Upper lobe of right lung (tissue), 1 donor: ENCODE measurements at places on chromosomes 2 and 18. TPM values are rescaled to one million over a fixed set of nuclear protein-coding genes. Genes with fewer than 3 reads are reported as not detected.

Gene CGREF1
- total RNA-seq: 0.43 TPM

DNA sequence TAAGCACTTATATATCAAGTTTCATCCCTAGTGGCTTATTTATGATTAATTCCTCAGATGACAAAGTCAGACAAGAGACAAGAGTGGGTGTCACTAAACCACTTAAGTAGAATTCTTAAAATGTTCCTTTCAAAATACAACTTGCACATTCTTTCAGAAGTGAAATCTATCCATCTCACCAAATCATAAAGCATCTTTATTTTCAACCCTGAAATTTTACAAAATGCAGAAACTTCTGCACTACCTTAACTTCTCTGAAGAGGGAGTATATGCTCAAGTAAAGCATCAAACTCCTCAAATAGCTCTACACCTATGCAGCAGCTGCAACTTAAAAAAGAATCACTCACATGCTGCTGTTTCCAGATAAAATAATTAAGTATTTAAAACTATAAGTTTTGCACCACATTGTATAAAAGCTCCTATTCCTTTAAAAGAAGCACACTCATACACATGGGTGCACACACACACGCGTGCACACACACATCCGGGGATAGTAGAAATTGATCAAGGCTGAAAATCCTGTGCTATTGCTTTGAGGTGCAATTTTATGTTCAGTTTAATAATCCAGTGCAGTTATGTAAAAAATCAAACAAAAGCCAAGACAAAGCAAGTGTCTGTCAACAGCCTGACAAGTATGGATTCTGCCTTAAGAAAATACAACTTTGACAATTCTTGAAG is 244.5 kb downstream of the TCF4 start:
- H3K27ac ChIP-seq: no peak overlapping the region
- no peak for DNase-seq
- no peaks in the 10 kb centered on the region for H3K36me3 ChIP-seq

DNA sequence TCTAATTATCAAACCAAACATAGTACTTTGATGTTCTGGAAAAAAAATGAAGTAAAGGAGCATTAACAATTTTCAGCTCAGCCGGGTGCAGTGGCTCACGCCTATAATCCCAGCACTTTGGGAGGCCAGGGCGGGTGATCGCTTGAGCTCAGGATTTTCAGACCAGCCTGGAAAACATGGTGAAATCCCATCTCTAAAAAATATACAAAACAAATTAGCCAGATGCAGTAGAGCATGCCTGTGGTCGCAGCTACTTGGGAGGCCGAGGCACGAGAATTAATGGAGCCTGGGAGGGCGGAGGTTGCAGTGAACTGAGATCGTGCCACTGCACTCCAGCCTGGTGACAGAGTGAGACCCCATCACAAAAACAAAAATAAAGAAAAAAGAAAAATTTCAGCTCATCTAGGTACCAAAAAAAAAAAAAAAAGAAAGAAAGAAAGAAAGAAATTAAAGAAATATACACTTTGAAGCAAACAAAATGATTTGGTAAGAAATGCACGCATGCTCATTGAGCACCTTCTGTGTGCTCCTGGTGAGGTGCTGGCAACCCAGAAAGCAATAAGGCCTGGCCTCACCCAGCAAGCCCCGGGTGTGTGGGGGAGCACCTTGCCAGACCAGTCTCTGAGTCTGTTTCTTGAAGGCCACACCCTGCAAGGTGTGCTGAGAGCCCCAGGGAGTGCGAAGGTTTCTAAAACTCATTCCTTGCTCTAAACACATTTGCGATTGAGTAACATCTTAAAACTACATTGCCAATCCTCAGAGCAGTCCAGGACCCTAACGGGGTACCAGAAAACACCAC is 133.5 kb downstream of the TFCP2L1 start:
- no peak overlapping the region for H3K4me3 ChIP-seq
- no peaks in the 10 kb centered on the region for H3K36me3 ChIP-seq
- DNase-seq: peak; percentile 89
- H3K27ac ChIP-seq: no peak overlapping the region
- H3K27me3 ChIP-seq: no peaks in the 10 kb centered on the region

- peak overlapping the region; percentile 89 for H3K27ac ChIP-seq
- no peak overlapping the region for H3K4me3 ChIP-seq
- H3K27me3 ChIP-seq: no peaks in the 10 kb centered on the region
- H3K4me1 ChIP-seq: peaks cover 23% of the 10 kb centered on the region
Measured at GRCh38 chr18:13566941-13567746, 159.2 kb downstream of the FAM210A start.

- no peaks in the 10 kb centered on the region for H3K27me3 ChIP-seq
- no peaks in the 10 kb centered on the region for H3K36me3 ChIP-seq
- peaks cover 5% of the 10 kb centered on the region for H3K4me1 ChIP-seq
- DNase-seq: peak; percentile 73
- no peak overlapping the region for H3K27ac ChIP-seq
Measured at GRCh38 chr2:120825370-120826259, 89.9 kb downstream of the GLI2 start.

GRCh38 chr2:84711651-84712050 is 169.2 kb downstream of the TRABD2A start:
- H3K27ac ChIP-seq: no peak overlapping the region
- no peak for DNase-seq
- no peaks in the 10 kb centered on the region for H3K27me3 ChIP-seq
- H3K4me1 ChIP-seq: no peaks in the 10 kb centered on the region
- no peak overlapping the region for H3K4me3 ChIP-seq

DNA sequence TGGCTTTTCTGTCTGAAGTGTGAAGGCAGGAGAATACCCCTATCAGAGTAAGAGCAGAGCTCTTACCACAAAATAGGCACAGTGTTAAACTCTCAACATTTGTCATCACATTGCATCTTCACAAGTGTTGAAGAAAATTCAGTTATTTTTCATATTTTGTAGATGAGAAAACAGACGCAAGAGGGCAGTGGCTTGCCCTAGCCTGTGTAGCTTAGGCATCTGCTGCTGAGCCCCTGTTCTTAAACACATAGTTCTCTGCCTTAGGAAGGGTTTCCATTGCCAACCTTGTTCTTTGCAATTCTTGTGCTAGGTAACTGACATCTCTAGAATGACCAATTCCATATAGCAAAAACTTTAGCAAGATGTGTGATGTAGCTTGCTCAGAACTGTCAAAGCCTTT is 112.7 kb upstream of the RMDN2 start:
- H3K27ac ChIP-seq: no peak overlapping the region
- peaks cover 4% of the 10 kb centered on the region for H3K4me1 ChIP-seq
- no peaks in the 10 kb centered on the region for H3K36me3 ChIP-seq
- H3K27me3 ChIP-seq: no peaks in the 10 kb centered on the region

DNA sequence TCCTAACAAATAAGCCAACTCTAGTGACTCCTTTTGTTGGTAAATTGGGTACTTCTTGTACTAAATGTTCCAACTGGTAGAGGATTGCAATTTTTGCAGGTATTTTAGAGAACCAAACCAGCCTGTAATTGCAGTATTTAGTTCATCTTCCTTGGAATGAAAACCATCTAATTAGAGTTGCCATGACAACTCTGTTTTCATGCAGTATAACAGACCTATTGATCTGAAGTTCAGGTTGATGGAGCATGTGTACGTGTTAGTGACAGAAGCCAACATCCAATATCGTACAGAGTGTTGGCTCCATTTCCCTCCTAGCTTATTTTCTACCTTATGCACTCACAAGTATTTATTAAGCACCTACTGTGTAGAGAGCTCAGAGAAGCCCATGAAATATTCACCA is 176.3 kb upstream of the FOSL2 start:
- H3K4me3 ChIP-seq: no peak overlapping the region
- DNase-seq: no peak
- H3K27me3 ChIP-seq: no peaks in the 10 kb centered on the region
- no peaks in the 10 kb centered on the region for H3K4me1 ChIP-seq
- no peak overlapping the region for H3K27ac ChIP-seq
- H3K36me3 ChIP-seq: no peaks in the 10 kb centered on the region

DNA sequence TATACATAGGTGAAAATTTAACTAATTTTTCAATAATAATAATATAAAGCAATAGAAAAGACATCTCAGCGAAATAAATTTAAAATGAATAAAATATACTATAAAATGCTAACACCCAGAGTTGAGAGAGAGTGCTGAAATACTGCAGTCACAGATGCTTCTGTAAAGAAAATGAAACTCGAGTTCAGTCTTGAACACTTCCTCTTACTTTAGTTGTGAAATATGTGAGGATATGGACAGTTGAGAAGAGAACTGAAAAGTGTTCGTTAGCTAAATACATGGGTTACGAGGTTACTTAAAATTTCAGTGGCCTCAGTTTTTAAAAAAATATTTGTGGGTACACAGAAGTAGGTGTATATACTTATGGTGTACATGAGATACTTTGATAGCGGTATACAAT is 106.8 kb downstream of the DNAH7 start:
- no peaks in the 10 kb centered on the region for H3K27me3 ChIP-seq
- no peak overlapping the region for H3K4me3 ChIP-seq
- H3K4me1 ChIP-seq: no peaks in the 10 kb centered on the region
- DNase-seq: no peak
- H3K36me3 ChIP-seq: no peaks in the 10 kb centered on the region

DNA sequence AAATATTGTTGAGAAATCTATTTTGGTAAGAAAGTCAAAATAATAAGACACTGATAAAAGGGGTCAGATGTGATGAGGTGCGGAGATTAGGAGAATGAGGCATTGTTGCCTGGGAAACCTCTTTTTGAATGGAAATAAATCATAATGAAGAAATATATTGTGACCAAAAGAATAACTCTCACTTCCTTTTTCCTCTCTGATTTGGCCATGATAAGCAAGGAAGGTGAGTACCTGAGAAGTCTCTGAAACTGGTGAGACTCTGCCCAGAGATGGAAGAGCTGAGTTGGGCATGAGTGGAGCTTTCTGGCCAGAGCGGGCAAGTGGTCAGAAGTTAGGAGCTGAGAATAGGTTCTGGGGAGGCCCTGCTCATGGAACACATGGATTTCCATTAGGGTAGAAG is 11.8 kb downstream of the LAMA3 start:
- H3K27ac ChIP-seq: no peak overlapping the region
- no peak for DNase-seq
- no peaks in the 10 kb centered on the region for H3K4me1 ChIP-seq
- no peaks in the 10 kb centered on the region for H3K36me3 ChIP-seq
- H3K4me3 ChIP-seq: no peak overlapping the region

DNA sequence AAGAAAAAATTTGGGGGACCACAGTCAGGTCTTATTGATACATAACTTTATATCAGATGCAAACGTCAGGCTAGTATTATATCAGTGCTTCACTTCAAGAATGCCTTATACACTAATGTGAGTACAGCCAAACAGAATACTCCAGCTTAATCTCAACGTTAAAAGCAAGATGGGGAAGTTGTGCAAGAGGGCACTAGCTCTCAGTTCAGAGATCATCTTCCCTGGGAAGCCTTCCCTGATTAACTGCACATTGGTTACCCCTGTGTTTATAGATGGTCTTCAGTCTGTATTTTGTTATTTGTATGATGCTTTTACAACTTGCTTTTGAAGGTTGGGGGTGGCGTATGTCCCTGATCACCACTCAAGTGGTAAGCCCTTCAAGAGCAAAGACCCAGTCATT is 11.4 kb downstream of the EPAS1 start:
- peak overlapping the region; percentile 11 for H3K27ac ChIP-seq
- DNase-seq: no peak
- H3K36me3 ChIP-seq: no peaks in the 10 kb centered on the region
- H3K27me3 ChIP-seq: no peaks in the 10 kb centered on the region

DNA sequence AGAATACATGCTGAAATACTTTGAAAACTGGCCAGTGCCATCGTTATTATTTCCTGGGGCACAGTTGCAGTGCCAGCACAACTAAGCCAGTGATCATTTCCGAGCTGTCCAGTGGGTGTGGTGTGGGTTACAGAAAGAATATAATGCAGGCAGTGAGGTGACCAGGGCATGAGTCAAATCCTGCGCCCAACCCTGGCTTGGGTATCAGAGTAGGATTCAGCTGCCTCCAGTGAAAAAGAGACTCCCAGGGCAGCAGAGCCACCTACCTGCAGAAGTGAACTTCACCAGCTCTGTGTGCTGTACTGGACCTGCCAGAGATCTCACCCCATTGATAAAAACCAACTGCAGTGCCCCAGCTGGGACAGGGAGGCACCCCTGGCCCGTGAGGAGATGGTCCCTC is 18.0 kb downstream of the SLC9A2 start:
- no peaks in the 10 kb centered on the region for H3K4me1 ChIP-seq
- no peaks in the 10 kb centered on the region for H3K27me3 ChIP-seq
- H3K27ac ChIP-seq: no peak overlapping the region
